ENCODE measurements at places on chromosomes 4 and X.

DNA sequence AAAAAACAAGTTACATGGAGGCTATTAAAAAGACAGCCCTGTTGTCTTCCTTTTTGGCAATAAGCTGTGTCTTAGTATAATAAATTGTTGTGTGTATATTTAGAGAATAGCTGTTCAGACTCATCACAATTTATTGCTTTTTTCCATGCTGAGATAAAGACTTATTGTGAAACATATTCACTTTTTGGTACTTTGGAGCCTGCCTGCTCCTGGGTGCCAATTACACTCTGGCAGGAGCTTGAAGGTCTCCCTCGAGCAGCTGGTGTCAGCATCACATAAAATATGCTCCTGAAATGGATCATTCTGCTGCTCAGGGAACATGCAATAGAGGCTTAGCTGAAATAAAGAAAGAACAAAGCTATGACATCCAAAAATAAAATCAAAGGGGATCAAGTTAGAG lies 211.6 kb upstream of the DKK2 start:
- no peaks in the 10 kb centered on the region for H3K4me1 ChIP-seq
- H3K27ac ChIP-seq, result no peak overlapping the region
- H3K36me3 ChIP-seq, result no peaks in the 10 kb centered on the region
- H3K27me3 ChIP-seq, result peaks cover 3% of the 10 kb centered on the region

GRCh38 chr4:38857354-38858096 lies 908 bp upstream of the TLR6 start:
- no peaks in the 10 kb centered on the region for H3K36me3 ChIP-seq
- H3K27me3 ChIP-seq, result no peaks in the 10 kb centered on the region
- peak overlapping the region; percentile 93 for H3K27ac ChIP-seq
- peak overlapping the region; percentile 26 for H3K4me3 ChIP-seq

DNA sequence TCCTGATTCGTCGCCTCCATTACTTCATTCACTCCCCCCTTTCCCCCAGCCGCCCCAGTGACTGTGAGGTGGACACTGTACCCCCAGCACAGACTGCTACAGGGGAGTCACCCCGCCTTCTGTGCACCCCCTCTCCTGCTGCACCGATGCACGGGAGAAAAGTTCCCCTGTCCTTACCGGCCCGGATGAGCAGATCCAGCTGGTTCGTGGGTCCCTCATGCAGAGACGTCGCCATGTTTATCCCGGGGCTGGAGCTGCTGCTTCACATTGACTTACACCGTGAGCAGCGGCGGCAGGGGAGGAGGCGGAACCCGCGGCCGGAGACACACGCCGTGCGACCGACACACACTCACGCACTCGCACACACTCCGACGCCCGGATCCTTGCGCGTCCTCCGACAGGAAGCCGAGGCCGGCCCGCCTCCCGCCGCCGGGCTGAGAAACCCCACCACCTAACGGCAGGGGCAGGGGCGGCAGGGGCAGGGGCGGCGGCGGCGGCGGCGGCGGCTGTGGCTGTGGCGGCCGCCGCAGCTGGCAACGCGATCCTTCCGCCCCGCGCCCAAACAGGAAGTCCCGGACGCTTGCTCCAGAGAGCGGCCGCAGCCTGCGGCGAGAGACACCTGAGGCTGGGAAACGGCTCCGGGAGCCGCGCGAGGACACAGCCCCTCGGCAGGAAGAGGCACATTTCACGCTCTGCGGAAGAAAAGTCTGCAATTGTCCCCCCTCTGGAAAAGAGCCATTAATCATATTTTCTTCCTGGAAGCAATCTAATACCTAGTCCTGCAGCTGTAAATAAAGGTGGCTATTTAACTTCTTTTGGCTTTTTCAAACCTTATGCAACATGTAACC lies 68.6 kb downstream of the NOCT start:
- no peaks in the 10 kb centered on the region for H3K27me3 ChIP-seq
- no peak for DNase-seq
- H3K36me3 ChIP-seq, result no peaks in the 10 kb centered on the region
- H3K4me1 ChIP-seq, result peaks cover 10% of the 10 kb centered on the region
- H3K4me3 ChIP-seq, result peak overlapping the region; percentile 75

- DNase-seq, result no peak
- no peak overlapping the region for H3K4me3 ChIP-seq
- H3K4me1 ChIP-seq, result no peaks in the 10 kb centered on the region
- H3K36me3 ChIP-seq, result no peaks in the 10 kb centered on the region
- H3K27me3 ChIP-seq, result no peaks in the 10 kb centered on the region
These were observed 99.3 kb downstream of the ANXA5 start for GRCh38 chr4:121597346-121597934.

DNA sequence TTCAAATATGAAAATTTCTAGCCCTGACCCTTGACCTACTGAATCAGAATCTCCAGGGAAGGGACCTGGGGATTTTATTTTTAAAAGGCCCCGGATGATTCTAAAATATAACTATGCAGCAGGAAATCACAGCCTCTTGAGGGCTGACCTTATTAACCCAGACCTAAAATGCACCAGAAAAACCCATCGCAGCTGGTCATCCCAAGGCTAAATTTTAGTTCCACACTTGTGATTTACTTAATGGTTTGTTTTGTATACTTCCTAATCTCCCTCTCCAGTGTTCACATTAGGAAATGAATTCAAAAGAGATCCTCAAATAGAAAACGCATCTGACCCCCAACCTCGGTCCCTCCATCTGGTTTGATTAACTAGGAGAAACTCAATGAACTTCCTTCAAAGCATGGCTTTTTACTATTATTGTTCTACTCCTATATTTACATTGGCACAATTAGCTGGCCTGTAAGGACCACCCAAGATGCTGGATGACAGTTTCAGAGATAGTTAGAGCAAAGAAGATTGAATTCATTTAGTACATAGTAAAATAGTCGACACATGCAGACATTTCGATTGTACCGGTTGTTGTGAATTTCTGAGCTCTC lies 147.8 kb upstream of the MED14 start:
- H3K36me3 ChIP-seq, result no peaks in the 10 kb centered on the region
- no peaks in the 10 kb centered on the region for H3K4me1 ChIP-seq
- no peaks in the 10 kb centered on the region for H3K27me3 ChIP-seq
- no peak overlapping the region for H3K27ac ChIP-seq

DNA sequence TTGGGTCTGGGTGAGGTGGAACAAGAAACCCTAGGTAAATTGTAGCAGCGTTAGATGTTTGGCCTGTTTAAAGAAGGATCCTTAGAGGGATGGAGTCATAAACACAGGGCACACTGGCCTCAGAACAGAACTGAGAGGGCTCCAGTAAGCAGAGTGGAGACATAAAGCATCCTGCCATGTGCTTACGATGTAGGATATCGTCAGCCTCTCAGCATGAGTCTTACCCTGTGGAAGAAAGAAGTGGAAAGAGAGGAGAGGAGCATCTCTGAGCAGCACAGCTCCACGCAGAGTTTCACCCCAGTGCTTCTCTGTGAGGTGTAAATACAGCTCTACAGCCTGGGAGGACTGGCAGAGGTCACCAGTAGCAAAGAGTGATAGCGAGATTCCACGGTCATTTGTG lies 27.8 kb upstream of the SORBS2 start:
- H3K27ac ChIP-seq, result peak overlapping the region; percentile 33
- H3K4me3 ChIP-seq, result no peak overlapping the region
- H3K36me3 ChIP-seq, result no peaks in the 10 kb centered on the region
- H3K27me3 ChIP-seq, result no peaks in the 10 kb centered on the region
- H3K4me1 ChIP-seq, result peaks cover 18% of the 10 kb centered on the region

DNA sequence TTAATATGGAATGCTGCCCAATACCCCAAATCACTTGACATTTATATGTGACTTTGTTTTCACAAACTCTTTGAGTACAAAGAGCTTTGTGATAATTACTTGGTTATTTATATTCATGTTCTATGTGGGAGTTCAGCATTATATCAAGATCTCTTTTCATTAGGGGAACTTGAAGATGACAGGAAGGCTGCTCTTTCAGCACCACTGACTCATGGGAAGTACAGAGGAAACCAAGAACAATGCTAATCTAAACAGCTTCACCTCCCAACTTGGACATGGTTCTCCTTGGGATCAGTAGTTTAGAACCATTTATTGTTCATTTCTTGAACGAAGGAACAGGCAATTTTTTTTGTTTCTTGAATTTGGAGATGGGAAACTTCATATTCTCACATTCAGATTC lies 184.0 kb upstream of the AFF2 start:
- DNase-seq, result no peak
- H3K4me1 ChIP-seq, result no peaks in the 10 kb centered on the region
- H3K4me3 ChIP-seq, result no peak overlapping the region
- no peak overlapping the region for H3K27ac ChIP-seq
- H3K27me3 ChIP-seq, result no peaks in the 10 kb centered on the region
- H3K36me3 ChIP-seq, result no peaks in the 10 kb centered on the region

- peaks cover 3% of the 10 kb centered on the region for H3K4me1 ChIP-seq
- H3K4me3 ChIP-seq, result peak overlapping the region; percentile 75
These were observed 442 bp downstream of the NDUFB11 start for GRCh38 chrX:47143894-47144625.

DNA sequence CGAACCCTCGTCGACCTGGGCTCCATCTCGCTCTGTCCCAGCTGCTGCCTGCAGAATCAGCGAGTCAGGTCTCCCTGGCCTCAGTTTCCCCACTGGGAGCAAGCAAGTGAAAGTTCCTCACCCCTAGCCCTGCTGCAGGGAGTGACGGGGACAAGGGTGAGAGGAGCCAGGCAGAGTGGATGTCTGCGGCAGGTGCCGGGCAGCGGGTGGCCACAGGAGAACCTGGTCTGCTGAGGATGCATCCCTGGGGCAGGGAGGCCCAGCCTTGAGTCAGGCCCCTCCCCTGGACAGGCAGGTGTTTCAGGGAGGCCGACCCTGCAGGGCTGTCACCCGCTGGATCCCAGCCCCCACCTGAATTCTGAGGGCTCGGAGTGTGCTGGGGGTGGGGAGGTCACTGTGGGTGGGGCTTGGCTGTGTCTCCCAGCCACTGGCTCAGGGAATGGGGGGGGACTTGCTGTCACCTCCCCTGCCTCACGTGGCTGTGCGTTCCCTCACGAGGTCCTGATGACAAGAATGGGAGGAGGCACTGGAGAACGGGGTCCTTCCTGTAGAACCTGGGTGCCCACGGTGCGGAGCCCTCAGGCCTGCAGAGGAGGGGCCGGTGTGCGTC lies 33.2 kb downstream of the LRPAP1 start:
- no peak overlapping the region for H3K27ac ChIP-seq
- H3K27me3 ChIP-seq, result peaks cover 18% of the 10 kb centered on the region
- H3K4me3 ChIP-seq, result no peak overlapping the region
- H3K4me1 ChIP-seq, result no peaks in the 10 kb centered on the region
- peaks cover 3% of the 10 kb centered on the region for H3K36me3 ChIP-seq
- no peak for DNase-seq

- H3K27ac ChIP-seq, result peak within 1 kb of the TSS; percentile 72
- peaks cover 8% of the 10 kb centered on the region for H3K4me1 ChIP-seq
- no peaks in the 10 kb centered on the region for H3K27me3 ChIP-seq
- DNase-seq, result peak; percentile 85
These were observed at the start of gene BDH2 for GRCh38 chr4:103099691-103100392. TSS of gene BDH2 (minus strand) at chr4:103099834. CDS start at chr4:103096254, 3,580 bp downstream.

DNA sequence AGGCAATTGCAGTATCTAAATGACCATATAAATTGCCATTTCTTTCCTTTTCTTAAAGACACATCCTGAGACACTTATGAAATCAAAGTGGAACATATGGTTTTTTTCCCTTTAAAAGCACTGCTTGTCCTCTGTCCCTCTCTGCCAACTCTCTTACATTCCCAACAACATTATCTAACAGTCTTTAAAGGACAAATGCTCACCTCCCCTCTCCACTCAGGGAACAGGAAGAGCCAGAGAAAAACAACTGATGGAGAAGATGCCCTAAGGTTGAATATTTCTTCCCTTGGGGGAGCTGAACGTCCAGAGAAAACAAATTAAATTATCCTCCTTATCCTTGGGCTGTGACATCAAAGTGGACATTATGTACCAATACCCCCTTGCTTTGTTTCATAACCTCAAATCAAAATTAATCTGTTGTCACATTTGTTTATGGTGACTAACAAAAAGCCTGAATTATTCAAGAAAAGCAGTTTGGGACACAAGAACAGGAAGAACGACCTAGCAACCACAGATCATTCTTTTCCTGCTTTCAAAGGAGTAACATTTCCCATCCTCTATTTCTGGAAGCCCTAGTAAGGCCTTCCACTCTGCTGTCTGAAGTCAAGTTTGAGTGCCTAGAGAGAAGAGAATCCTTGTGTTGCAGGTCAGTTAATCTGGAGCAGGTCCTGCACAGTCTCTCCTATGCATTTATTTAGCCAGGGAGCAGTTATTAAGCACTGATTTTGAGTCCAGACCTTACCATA lies 52.6 kb upstream of the PAGE1 start:
- no peaks in the 10 kb centered on the region for H3K27me3 ChIP-seq
- H3K4me1 ChIP-seq, result no peaks in the 10 kb centered on the region
- H3K27ac ChIP-seq, result no peak overlapping the region
- no peak overlapping the region for H3K4me3 ChIP-seq

DNA sequence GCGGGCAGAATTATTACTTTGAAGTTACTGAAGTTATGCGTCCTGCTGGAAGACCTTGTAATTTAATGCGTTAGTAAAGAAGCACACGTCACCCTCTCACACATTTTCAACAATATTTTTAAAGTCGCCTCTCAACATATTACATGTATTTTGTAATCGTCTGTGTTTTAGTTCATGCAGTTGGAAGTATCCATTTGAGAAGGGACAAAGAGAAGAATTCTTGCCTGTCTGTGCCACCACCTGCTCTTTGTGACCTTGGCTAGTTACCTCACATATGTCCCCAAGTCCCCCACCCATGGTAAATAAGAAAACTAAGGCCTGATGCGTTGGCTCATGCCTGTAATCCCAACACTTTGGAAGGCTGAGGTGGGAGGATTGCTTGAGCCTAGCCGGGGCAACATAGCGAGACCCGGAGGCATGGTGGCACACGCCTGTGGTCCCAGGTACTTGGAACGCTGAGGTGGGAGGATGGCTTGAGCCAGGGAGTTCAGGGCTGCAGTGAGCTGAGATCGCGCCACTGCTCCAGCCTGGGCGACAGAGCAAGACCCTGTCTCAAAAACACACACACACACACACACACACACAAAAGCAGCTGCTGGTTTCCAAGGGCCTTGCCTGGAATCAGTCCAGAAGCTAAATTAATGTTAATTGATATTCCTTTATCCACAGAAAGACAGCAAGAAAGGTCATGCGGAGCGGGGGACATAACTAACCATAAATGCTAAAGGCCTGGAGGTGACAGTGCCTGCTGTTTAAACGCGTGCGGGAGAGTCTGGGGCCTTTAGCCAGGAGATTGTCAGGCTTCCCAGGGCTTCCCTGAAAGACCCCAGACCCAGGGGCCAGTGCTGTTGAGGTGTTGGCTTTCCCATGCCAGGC lies 811 bp downstream of the TMEM187 start:
- peak overlapping the region; percentile 99 for H3K27ac ChIP-seq

DNA sequence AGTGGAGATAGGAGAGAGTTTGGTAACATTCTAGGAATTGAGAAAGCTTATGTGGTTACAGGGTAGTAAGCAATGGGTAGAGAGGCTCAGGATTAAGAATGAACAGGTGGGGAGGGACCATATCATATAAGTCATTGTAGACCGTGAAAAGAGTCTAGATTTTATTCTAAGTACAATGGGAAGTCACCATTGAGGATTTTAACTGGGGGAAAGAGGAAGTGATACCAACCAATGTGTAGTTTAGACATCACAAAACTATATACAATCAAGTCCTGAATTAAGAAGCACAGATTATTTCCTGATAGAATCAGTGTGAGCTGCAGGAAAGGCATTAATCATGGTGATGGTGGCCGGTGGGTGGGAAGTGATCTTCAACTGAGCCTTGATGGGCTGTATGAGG lies 178.3 kb upstream of the ZIC3 start:
- H3K4me3 ChIP-seq, result no peak overlapping the region
- DNase-seq, result no peak
- H3K36me3 ChIP-seq, result no peaks in the 10 kb centered on the region
- H3K4me1 ChIP-seq, result no peaks in the 10 kb centered on the region

All from keratinocyte (primary cell).